ENCODE measurements at places on chromosomes 4 and X.

DNA sequence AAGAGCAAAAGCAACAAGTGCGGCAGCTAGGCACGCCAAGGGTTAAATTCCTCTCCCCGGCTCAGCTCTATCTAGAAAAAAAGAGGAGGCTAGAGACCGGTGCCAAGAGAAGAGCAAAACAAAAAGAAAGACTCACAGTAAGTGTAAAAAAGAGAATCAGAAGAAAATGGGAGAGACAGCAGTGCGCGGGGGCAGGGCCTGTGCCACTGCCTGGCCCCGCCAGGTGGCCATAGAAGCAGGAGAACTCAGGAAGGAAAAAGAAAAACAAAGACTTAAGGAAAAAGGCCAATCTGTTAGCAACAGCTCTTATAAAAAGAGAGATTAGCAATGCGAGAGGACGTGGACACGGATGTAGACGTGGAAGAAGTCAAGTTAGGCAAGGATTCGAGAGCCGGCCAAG is 3.2 kb downstream of the ACOX3 start:
- DNase-seq: no peak

DNA sequence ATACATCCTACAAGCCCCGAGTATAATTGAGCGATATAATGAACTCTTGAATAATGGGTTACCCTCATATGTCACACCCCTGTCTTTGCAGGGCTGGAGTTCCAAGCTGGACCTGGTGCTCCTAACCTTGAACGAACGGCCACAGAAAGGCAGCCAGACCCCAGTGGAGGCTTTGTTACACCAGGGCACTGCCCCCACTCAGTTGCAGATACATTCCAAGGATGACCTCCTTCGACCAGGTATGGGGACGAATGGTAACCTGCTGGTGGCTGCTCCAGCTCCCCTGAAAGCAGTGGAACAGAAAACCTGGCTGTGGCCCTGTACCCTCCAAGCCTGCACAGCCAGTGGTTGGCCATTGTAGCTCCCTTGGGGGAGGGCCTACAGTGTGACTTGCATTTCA is 56.6 kb upstream of the CCDC149 start:
- no peak for DNase-seq

- DNase-seq: no peak
Measured at GRCh38 chr4:107050525-107051135, 14.5 kb upstream of the DKK2 start.

GRCh38 chr4:119897260-119897659 is 169.4 kb downstream of the MAD2L1 start:
- DNase-seq: no peak

- DNase-seq: no peak
Measured at GRCh38 chr4:135290136-135290535, 1088.5 kb upstream of the PABPC4L start.

DNA sequence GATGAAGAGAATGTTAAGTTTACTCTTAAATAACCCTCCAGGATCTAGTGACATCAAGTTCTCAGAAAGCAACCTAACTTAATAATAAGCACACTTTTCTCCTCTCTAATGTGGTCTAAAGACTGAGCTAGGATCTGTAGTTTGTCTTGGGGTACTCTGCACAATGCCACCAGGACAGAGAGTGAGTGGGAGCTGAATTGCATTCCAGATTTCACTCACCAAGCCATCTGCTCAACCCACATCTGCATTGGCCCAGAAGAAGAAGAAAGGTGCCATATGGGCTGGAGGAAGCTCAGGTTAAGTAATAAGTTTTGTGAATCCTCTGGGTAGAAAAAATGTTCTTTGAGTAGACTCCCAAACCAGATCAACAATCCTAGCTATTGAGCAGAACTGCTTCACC is 384.6 kb downstream of the PPP3CA start:
- DNase-seq: no peak
